ENCODE measurements at places on chromosomes 6 and 20.
A peak's percentile ranks its signal among the peaks of the same experiment; 100 is the strongest.

- DNase-seq: no peak
These were observed 9.4 kb downstream of the PCK1 start for GRCh38 chr20:57570145-57570850.

DNA sequence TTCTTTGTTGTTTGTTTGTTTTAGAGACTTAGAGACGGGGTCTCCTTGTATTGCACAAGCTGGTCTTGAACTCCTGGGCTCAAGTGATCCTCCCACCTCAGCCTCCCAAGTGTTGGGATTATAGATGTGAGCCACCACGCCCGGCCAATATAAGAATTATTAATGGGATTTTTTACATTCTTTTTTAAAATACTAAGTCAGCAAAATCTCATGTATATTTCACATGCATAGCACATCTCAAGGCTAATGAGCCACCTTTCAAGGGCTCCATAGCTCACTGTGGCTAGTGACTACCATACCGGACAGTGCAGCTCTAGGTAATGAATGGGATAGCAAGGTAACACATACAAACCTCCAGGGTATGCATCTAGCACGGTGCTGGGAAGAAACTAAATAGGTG lies 361.4 kb downstream of the SAMD5 start:
- no peak for DNase-seq

- no peak for DNase-seq
These were observed 227.0 kb downstream of the BMP2 start for GRCh38 chr20:6994452-6994851.

GRCh38 chr6:127415096-127415495 lies 44.1 kb downstream of the KIAA0408 start:
- DNase-seq: no peak

GRCh38 chr6:95576218-95576997 lies 927 bp upstream of the MANEA start:
- DNase-seq: peak; percentile 23

DNA sequence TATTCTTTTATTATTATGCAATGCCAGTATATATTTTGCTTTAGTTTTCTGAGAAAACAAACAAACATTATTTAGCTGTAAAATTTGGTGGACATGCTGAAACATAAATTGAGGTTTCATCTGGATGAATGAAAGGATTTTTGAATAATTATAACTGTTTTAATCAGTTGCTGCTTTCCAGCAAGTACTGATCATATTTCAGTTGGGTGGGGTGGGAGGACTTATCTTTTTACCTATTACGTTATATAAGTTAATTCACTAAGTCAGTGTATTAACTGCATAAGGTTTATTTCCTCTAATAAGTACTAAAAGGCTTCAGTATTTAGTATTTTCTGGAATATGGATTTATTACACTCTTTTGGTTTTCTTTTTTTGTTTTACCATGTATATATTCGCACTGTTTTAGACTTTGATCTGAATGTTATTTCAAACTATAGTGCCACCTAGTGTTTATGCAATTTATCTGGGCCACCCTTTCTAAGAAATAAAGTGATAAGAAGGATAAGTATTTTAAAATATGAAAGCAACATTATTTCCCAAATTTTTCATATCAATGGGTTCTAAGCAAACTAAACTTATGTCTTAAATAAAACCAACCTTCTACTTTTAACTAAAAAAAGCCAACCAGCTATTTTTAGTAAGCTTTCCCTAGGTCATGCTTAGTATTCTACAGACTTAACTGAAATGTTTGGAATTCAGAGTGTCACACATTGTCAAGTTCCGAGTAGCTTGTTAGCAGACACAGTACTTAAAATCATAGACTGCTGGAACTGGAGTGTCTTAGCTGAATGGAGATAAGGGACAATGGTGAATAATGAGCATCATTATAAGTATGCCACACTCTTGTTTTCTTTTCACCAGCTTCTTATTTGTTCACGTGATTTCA lies 105.4 kb upstream of the MCHR2 start:
- DNase-seq: peak; percentile 19

Measured in lung microvascular endothelial cell (primary cell).